G401 (cell line): ENCODE measurements at places on chromosomes 4 and X. TPM values are rescaled to one million over a fixed set of nuclear protein-coding genes. Genes with fewer than 3 reads are reported as not detected.

DNA sequence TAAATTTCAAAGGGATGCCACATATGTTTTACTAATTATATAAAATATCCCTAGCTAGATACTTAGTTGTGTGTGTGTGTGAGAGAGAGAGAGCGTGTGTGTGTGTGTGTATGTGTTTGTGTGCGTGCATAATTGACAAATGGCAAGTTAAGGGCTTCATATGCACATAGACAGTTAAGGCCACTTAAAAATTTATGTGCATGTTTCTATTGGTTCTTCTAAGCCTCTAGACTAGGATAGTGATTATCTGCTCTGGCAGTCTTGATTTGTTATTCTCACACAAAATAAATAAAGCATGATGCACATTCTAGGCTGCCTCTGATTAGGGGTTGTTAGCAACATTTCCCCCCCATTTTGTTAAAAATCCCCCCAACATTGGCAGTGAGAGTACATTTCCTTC is 279.0 kb upstream of the TAPT1 start:
- DNase-seq = no peak

- DNase-seq = no peak
These were observed 71.6 kb downstream of the ZNF827 start for GRCh38 chr4:145866991-145867390.

DNA sequence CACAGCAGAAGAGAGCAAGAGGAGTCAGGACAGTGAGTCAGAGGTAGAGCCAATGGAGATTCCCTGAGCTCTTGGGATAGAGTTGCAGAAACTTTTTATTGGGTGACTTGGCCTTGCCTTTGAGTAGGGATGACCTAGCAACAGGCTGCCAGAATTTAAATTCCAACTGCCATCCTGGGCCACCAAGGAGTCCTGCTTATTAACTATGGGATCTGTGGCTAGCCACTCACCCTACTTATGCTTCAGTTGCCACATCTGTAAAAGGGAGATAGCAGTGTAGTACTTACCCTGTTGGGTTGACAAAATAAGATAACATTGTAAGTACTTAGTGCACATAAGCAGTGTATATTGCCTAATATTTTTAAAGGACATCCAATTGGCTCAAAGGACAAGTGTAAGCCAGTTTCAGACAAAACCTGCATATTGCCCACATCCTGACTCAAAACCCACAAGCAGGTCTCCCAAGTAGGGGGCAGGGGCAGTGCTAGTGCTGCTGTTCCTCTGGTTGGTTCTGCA is 43.5 kb upstream of the TMEM164 start:
- no peak for DNase-seq

- no peak for DNase-seq
These were observed 65.9 kb downstream of the MAD2L1 start for GRCh38 chr4:120000591-120001296.

GRCh38 chr4:141009931-141010330 is 123.3 kb downstream of the RNF150 start:
- DNase-seq = no peak

GRCh38 chr4:160592258-160592657 is 1489.4 kb downstream of the RAPGEF2 start:
- DNase-seq = no peak

DNA sequence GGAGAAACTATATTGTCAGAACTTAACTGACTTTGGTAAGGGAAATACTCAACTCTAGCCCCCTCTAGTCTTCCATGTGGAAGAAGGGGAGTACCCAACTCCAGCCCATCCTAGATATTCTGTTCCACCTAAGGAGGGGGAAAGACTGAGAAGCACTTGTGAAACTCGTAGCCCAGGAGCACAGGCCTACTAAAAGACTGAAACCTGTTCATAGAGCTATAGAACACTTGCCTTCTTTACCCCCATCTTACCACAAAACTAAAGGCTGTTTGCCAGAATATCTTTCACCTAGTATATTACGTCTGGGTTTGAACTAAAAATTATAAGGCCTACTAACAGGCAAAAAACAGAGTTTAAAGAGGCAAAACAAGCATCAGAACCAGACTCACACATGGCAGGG is 15.5 kb downstream of the CLDN22 start:
- no peak for DNase-seq

GRCh38 chr4:156998500-156999174 is 27.0 kb upstream of the PDGFC start:
- DNase-seq = no peak

DNA sequence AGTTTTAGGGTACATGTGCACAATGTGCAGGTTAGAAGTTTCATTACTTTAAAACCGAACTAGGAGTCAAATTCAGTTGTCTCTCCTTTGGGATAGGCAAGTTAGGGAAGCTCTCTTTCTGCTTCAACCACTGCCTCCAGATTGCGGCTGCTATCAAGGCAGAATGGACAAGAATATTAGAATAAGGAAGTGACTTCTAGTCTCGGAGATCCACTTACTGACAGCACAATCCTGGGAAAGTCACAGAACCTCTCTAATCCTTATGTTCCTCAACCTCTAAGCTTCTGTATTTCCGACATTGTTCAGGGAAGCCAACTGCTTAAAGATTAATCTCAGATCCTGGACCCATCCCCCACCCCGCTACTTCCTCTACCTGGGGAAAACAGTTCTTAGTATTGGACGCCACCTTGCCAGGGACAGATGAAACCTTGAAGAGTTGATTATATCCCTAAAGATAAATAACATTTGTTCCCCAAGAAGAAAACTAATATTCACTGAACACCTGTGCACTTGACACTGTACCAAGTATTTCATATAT is 2.1 kb downstream of the NUP62CL start:
- no peak for DNase-seq

The RIBC1 gene
- total RNA-seq = 1.4 and 3.5 TPM in 2 replicates

- DNase-seq = no peak
These were observed 92.1 kb downstream of the KDR start for GRCh38 chr4:55033296-55033695.

The JAKMIP1 gene
- total RNA-seq = not detected in 2 replicates

DNA sequence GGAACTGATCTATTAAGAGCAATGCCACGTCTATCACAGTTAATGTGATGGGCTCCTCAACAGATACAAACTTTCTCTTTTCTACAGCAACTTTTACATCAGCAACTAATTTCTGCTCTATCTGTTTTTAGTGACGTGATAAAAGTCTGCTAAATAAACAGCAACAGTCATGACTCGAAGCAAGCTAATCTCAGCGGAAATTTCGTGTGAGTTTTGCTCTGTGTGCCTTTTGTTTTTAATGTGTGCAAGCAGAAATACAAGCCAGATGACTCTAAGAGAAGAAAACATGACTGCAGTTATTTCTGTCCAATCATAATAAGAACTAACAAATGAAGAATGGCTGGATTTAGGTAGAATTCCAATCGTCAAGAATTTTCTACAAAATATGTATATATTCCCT is 214.3 kb downstream of the LDB2 start:
- no peak for DNase-seq

DNA sequence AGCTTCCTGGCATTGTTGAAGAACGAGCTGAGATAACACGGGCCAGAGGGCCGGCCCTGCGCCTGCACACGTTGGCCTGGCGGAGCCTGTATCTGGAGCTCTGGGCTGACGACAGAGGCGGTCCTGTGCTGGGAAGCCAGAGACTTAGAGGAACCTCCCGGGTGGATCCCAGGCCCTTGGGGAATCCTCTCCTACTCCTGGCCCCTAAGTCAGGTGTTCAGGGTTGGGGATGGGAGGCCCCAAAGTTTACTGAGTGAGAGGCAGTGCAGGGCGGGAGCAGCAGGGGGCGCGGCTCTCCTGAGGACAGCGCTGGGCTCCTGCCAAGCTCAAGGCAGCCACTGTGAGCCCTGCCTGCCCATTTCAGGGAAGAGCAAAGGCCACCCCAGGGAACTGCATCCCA is 2.5 kb upstream of the HTRA3 start:
- DNase-seq = no peak

DNA sequence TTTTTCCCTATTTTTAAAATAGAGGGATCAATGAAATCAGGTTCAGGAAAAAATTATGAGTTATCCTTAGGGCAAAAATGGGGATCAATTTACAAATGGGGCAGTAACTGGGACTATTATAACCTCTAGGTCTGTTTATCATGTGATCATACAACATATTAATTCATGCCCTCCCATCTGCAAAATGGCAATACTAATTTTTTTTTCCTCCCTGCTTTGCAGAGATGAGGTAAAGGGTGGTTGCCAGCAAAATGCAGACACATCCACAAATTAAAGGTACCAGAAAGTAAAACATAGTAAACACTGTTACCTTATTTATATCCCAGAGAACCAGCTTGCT is 467 bp downstream of the HSD17B11 start:
- DNase-seq = no peak

DNA sequence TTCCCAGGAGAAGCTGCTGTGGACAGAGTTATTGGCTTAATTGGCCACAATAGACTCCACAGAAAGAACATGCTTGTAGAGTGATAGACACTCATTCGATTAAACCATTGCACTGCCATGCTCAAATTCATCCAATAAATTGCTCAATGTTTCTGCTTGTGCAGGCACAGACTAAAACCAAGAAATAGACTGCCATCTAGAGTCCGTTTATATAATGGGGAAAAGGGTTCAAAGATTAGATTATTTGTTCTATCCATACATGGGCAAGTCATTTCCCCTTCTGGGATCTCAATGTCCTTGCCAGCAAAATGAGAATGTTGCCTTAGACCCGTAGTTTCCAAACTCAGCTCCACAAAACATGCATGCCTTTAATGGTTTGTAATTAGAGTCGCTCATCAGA is 8.7 kb downstream of the SMIM10 start:
- peak; percentile 22 for DNase-seq
